ENCODE measurements at places on chromosomes 7 and 10.

DNA sequence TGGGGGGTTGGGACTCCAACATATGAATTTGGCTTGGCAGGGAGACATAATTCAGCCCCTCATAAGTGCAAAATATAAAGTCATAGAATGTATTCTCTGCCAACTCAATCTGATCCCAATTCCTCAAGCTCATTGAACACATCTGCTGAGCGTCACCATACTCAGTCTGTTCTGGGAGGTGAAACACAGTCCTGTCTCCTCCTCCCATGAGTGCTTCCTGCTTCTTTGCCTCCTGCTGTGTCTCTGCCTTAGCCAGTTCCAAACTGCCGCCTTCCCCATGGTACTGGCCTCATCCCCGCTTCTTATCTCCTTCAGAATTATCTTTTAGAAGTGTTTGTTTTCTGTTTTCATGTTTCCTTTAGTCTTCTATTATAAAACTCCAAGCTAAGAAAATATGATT, 365.5 kb downstream of the TNS3 start:
- no peak for DNase-seq

- DNase-seq, result peak; percentile 64
Observed at GRCh38 chr7:92987095-92987494, 130.7 kb downstream of the SAMD9 start.

- DNase-seq, result peak; percentile 17
Observed at GRCh38 chr7:150962553-150963399, 15.3 kb downstream of the KCNH2 start.

GRCh38 chr10:115417585-115418265, 324.6 kb downstream of the ATRNL1 start:
- DNase-seq, result peak; percentile 17

- no peak for DNase-seq
Observed at GRCh38 chr7:56003749-56004148, 39.4 kb downstream of the NIPSNAP2 start.

GRCh38 chr7:8261711-8262695, at the start of gene ICA1:
Gene ICA1, minus strand, starts transcription at chr7:8262167. Its CDS starts 26,241 bp downstream, at chr7:8235926.
- no peak for DNase-seq

DNA sequence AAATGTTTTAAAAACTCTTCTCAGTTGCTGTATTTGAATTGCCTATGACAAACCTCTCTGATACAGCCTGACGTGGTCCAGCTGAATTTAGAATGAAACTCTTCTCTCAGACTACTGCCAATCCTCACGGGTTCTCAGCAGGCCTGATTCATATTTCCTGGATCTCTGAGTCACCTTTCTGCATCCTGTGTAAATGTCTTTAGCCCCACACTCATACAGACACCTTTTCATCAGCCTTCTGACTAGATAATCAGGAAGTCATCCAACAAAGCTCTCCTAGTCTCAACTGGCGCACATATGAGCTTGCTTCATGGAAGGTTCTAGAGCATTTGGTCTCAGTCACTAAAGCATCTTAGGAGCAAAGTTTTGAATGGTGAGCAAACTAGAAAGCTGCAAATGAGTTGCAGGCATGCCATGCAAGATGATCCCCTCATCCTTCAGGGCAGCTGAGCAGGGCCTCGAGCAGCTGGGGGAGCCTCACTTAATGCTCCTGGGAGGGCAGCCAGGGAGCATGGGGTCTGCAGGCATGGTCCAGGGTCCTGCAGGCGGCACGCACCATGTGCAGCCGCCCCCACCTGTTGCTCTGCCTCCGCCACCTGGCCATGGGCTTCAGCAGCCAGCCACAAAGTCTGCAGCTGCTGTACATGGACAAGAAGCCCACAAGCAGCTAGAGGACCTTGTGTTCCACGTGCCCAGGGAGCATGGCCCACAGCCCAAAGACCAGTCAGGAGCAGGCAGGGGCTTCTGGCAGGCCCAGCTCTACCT, 182.8 kb downstream of the ARHGAP12 start:
- DNase-seq, result peak; percentile 91

GRCh38 chr7:50723888-50724287, 58.8 kb downstream of the GRB10 start:
- no peak for DNase-seq

DNA sequence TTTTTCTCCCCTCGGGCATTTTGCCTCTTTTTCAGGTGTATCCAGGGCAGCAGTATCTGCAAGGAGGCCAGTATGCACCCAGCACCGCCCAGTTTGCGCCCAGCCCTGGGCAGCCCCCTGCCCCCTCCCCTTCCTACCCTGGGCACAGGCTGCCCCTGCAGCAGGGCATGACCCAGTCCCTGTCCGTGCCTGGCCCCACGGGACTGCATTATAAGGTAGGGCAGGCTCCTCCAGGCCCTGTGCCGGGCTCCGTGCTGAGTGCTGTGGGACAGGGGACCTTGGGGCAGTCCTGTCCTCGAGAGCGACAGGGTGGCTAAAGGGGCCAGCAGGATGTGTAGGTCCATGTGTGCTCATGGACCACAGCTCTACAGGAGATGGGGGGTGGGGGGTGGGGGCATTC, 10.6 kb downstream of the ZMIZ2 start:
- DNase-seq, result no peak

GRCh38 chr7:44097064-44097932, 6.8 kb upstream of the AEBP1 start:
- no peak for DNase-seq

- DNase-seq, result no peak
Observed at GRCh38 chr7:100490483-100491191, 6.9 kb downstream of the NYAP1 start.

- no peak for DNase-seq
Observed at GRCh38 chr10:44963772-44964633, 4.4 kb downstream of the RASSF4 start.

DNA sequence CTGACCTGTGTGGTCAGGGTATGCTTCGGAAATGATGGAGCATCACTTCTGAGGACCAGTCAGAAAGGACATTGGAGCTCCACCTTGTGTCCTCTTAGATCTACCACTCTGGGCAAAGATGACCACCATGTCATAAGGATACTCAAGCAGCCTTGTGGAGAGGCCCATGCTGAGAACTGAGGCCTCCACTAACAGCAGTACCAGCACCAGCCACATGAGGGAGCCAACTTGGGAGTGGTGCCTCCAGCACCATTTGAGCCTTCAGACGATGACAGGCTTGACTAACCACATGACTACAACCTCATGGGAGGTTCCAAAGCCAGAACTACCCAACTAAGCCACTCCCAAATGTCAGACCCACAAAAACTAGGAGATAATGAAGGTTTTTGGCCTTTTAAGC, 116.0 kb downstream of the NPTX2 start:
- peak; percentile 17 for DNase-seq

DNA sequence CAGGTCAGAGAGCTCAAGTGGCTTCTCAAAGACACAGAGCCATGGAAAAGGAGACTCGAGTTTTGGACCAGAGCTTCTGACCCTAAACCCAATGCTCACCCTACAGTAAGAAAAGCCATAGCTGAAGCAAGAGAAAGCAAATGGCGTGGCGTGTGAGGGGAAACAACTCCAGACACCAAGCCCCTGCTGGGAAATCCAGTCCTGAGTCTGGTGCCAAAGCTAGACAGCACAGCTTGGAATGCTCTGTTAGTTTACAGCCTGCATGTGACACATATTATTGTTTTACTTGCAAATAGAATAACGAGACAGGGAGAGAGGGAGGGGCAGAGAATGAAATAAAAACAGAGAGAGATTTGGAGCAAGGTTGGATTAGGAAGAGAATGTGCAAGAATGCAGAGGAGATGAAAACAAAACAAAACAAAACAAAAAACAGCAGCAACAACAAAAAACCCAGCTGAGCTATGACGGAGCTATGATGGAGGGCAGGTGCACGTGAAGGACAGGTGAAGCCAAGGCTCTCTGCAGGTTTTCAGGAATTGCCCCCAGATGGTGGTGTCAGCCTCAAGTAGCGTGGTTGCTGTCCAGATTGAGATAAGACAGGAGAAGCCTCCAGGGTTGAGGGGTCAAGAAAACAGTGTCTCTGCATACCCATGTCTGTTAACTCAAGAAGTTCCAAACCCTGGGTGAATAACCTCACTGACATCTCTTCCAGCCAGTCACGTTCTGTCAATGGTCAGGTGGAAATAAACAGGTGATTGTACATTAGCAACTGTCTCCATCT, 69.7 kb upstream of the LRRC18 start:
- DNase-seq, result no peak

GRCh38 chr10:27390681-27391080, 113.4 kb upstream of the RAB18 start:
- DNase-seq, result peak; percentile 96

GRCh38 chr10:47311932-47312662, 10.2 kb upstream of the GDF2 start:
- DNase-seq, result peak; percentile 12

- DNase-seq, result peak; percentile 17
Observed at GRCh38 chr10:112956631-112957350, 6.7 kb downstream of the TCF7L2 start.

DNA sequence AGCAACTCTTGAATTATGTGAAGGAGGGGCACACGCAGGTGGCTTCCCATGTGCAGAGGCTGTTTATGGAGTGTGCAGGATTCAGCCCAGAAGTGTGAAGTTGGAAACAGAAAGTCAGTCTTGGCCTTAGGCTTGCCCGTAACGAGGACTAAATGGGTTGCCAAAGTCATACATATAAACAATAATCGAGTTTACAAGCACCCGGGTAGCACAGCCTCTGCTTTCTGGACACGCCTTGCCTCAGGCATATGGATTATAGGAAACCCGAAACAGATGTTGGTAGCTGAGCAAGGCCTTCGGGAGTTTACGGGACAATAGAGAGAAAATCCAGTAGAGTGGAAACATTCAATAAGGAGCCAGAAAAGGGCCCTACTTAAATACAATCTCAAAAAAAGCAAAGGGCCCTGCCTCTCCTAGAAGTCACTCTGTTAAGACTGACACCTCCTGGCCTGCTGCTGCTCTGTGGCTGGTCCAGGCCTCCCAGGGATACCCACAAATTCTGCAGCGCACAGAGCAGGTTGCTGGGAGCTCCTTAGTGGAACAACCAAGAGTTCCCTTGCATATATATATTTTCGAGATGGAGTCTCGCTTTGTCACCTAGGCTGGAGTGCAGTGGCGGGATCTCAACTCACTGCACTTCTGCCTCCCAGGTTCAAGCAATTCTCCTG, 48.5 kb downstream of the SMKR1 start:
- no peak for DNase-seq

- DNase-seq, result no peak
Observed at GRCh38 chr7:116120839-116121238, 89.5 kb upstream of the TES start.

GRCh38 chr10:21184216-21184615, 287.1 kb upstream of the NEBL start:
- peak; percentile 70 for DNase-seq

DNA sequence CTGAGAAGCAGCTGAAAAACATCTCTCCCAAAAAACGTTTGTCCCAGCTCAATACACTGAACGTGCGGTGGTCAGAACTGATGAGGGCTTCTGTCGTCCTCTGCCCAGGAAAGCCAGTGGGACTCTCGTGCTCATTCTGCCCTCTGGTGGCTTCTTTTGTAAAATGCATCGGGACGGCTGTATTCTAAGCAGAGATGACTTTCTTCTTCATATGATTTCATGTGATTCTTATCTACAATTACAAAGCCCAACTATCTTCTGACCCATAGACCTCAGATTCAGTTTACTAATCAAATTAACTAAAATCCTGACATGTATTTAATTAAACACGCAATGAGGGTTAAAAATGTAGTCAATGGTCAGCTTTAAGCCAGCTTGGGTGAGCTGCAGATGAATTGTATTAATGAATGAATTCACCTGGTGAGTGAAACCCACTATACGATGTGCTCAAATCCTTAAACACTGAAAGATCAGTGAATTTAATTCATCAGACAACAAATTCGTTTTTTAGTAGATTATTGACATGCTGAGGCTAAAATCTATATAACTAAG, 117.6 kb upstream of the FAM204A start:
- peak; percentile 47 for DNase-seq

GRCh38 chr7:82331234-82331633, 112.3 kb downstream of the CACNA2D1 start:
- DNase-seq, result no peak

DNA sequence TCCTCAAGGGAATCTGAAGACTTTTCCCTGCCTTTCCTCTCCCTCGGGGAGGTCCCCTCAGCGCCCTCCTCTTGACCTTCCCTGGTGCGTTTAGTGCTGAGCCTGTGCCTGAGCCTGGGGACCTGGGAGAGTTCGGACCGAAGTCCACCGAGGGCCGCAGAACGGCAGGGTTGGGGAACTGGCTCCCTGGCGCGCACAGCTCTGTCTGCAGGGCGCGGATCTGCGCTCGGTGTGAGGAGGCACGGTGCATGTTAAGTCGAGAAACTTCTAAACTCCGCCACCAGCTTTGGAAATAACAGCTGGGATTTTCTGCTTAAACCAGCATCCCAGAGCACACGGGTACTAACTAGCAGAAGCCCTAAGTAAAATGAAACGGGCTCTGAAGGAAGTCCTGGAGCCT, 44.2 kb upstream of the SLC29A4 start:
- no peak for DNase-seq

GRCh38 chr10:4069491-4069890, 284.5 kb upstream of the KLF6 start:
- peak; percentile 88 for DNase-seq

- DNase-seq, result no peak
Observed at GRCh38 chr10:124282326-124282725, 136.4 kb downstream of the OAT start.

DNA sequence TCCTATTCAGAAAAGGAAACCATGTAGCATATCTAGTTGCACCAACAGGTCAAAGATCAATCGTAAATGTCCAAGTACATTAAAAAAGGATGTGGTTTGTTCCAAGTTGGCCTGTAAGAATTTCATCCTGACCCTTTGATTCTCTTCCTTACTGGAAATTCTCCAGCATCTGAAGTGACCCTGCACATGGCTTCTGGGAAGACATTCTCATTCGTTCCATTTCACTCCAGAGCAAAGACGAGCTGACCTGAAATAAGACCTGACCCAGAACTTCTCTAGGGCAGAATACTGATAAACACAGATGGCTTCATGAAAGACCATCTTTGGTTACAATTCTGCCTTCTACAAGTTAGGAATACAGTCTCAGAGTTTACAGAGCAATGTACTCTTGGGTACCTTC, 39.8 kb downstream of the ASB4 start:
- DNase-seq, result no peak

GRCh38 chr7:148110097-148110868, 480.3 kb upstream of the C7orf33 start:
- DNase-seq, result no peak

GRCh38 chr7:135661311-135662122, 797 bp upstream of the STMP1 start:
- no peak for DNase-seq

DNA sequence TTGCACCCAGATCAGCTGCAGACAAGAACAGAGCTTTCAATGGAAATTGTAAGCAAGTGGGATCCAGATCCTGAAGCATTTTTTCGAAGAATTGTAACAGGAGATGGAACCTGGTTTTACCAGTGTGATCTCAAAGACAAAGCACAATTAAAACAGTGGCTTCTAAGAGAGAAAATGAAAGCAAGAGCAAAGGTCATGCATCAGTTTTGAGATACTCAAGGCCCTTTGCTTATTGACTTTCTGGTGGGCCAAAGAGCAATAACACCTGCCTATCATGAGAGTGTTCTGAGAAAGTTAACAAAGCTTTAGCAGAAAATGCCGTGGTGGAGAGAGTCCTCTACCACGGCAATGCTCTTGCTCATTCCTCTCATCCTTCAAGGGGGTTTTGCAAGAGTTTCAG, 194.8 kb downstream of the TMEM178B start:
- DNase-seq, result no peak

- DNase-seq, result no peak
Observed at GRCh38 chr10:33235251-33235884, 99.1 kb downstream of the NRP1 start.

All from foreskin keratinocyte (primary cell).